CD4-positive, alpha-beta T cell treated with Interferon alpha-2 for 1 hour (primary cell): ENCODE measurements at places on chromosomes 1 and 21.

GRCh38 chr1:183227422-183228346 is 41.6 kb downstream of the LAMC2 start:
- DNase-seq = no peak

DNA sequence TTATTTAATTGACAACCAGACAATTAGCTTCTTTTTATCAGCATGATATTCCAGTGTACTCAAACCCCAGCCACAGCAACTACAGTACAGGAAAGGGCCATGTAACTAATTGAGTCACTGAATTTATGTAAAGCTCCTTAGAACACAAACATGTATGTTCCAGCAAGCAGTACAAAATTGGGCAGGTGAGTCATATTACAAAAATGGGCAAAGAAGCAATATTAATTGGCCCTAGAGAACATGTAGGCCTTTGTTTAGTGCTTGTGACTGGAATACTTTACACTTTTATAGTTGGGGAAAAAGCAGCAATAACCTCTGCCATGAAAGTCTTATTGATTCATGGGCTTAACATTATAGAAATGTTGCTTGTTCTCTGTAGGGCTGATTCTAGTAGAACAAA is 31.8 kb downstream of the CLEC20A start:
- DNase-seq = no peak

DNA sequence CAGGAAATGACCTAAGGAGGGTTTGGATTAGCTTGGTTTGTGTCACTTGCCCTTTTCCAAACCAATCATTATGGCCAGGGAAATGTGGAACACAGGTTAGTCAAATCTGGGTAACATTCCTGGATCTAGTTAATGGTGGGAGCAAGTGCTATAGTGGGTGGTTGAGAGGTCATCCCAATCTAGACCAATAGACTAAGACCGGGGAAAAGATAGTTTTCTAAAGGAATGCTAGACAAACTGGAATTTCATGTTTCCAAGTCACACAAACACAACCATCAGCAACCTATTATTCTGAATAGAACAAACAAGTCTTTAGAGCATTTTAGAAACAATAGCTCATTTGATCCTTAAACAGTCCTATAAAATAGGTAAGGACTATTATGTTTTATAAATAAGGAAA is 4.3 kb upstream of the MAN1A2 start:
- no peak for DNase-seq

GRCh38 chr1:65694933-65695332 is 97.8 kb upstream of the PDE4B start:
- no peak for DNase-seq

- no peak for DNase-seq
Measured at GRCh38 chr1:205436776-205437410, 15.0 kb upstream of the LEMD1 start.

DNA sequence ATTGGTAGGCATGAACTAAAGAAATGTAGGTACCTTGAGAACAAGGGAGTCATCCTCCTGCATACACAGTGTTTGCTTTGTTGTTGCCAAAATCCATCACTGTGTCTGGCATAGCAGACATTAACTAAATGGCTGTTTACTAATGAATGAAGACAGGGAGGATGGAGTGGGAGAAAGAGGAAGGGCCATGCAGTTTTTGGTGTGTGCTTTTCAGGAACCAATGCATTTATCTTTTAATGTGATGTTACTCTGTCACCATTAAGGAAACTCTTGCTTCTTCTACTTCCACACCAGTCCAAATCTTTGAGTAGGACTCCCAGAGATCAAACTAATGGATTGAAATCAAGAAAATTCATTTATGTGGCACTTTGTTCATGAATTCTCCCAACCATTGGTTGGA is 55.6 kb upstream of the DUSP10 start:
- no peak for DNase-seq

DNA sequence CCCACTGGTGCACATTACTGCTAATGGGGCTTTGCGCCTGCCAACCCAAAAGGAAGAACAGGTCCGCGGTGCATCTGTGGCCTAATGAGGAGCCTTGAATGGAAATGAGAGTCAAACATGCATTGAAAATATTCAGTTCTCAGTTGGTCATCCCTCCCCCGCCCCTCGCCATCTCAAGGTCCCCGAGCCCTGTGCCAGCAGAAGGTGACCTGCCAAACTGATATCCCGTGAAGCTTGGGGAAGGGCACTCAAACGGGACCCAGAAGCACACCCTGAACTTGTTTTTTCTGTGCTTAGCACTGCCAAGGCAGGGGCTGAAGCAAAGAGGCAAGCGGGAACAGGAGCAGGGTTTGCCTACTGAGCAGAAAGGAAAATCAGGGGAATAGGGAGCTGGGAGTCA is 67.9 kb upstream of the ZNF648 start:
- no peak for DNase-seq

DNA sequence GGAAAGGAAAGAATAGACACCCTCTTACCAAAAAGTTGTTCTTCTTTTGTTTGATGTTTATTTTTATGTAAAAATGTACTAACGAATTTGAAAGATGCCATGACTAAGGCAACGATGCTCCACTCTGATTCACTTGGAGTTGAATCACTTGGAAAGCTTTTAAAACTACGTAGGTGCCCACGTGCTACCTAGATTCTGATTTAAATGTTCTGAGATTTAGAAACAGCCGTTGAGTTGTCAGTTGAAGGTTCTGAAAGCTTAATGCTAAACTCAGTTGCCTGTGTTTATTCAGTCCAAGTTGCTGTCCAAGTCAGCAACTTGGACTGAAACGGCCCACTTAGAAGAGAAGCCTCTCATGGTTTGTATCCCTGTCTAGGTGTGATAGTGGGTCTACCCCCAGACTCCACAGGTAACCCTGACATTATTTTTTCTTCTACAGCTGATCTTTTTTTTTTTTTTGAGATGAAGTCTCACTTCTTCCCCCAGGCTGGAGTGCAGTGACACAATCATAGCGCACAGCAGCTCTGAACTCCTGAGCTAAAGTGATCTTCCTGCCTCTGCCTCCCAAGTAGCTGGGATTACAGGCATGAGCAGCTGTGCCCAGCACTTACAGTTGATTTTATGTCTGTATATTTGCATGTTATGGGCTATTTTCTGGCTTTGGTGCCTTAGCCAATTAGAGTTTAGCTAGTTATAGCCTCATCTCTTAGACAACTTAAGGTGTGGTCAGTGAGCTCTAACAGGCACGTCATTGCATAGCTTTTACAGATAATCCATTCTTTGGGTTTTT is 1.4 kb upstream of the VAMP4 start:
- DNase-seq = no peak

- DNase-seq = no peak
Measured at GRCh38 chr1:102500758-102501157, 504.0 kb upstream of the OLFM3 start.

DNA sequence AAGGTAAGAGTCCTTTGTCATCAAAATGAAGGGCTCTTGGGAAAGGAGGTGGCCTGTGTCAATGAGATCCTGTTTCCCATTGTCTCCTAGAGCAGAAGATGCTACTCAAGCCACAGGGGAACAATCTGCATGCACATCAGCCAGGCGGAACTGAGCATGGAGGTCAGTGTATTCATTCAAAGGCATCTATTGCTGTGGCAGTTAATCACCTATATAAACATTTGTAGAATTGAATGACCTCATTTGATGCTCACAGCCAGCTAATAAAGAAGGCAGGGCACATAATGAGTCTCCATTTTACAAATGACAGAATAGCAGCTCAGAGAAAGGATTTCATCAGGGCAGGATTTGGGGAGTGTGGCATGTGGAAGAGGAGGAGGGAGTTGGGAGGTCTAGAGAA is 5.7 kb upstream of the FYB2 start:
- no peak for DNase-seq

DNA sequence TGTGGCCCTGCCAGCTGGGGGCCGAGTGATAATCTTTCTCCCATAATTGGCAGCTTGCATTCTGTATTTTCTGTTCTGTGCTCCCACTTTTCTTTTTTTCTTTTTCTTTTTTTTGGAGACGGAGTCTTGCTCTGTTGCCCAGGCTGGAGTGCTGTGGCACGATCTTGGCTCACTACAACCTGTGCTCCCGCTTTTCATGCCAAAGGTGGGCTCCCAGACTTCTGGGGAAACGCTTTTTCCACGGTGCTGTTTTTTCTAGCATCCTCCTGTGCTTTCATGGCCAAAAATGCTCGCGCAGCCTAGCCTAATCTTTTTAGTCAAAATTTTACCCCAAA is 585 bp upstream of the AHCTF1 start:
- DNase-seq = no peak

DNA sequence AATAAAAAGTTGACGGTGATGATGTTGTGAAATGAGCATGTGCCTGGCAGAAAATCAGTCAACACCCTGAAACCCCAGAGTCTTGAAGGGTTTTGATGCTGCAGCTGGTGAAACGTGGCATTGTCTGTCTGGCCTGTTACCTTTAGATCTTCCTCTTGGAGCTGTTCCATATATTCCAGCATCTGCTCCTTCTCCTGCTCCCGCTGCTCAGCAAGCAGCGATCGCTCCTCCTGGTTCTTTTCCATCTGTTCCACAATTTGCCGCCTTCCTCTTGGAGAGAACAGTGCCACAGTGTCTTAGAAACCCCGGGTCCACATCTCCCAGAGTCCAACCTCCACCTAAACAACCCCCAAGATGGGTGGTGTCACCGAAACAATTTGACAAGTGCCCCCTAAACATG is 15.7 kb downstream of the CFAP45 start:
- DNase-seq = no peak

- peak; percentile 30 for DNase-seq
Measured at GRCh38 chr1:59697150-59697800, 117.5 kb upstream of the HOOK1 start.

GRCh38 chr1:187715483-187715882 is 886.7 kb downstream of the PLA2G4A start:
- DNase-seq = no peak

- DNase-seq = no peak
Measured at GRCh38 chr1:209667708-209668107, 7.5 kb upstream of the G0S2 start.

DNA sequence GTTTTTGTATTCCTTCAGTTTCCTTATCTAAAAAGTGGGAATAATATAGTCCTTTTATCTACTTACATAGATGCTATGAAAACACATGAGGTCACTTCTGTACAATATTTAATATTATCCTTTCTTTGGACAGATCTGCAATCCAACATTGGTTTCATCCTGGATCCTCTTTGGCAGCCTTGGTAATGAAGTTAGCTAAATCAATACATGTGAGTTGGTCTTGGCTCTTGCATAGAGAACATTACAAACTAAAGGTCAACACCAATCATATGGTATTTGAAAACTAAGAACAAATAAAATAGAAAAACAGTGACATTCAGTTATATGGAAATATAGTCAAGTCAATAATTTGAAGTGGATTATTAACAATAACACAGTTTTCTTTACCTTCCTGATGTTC is 3.2 kb upstream of the EDEM3 start:
- DNase-seq = no peak

DNA sequence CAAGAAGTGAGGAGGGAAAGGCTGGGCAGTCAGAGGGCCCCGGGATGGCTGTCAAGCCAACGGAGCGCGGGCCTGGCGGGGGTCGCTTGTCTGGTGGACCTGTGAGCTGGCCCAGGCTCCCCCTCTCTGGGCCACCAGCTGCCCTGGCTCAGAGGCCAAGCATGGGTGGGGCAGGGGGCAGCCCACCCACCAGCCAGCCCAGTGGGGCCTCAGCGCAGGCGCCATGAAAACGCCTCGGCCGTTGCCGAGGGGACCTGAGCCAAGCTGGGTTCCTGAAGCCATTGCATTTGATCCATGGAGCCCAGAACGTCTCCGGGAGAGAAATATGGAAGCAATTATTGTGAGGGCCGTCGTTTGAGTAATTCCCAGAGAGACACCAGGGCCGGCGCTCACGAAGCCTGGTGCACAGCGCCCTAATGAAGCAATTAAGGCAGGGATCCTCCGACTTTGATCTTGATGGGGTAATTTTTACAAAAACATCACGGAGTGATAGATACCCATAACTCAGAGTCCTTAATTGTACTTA is 90.5 kb upstream of the TTC34 start:
- no peak for DNase-seq

DNA sequence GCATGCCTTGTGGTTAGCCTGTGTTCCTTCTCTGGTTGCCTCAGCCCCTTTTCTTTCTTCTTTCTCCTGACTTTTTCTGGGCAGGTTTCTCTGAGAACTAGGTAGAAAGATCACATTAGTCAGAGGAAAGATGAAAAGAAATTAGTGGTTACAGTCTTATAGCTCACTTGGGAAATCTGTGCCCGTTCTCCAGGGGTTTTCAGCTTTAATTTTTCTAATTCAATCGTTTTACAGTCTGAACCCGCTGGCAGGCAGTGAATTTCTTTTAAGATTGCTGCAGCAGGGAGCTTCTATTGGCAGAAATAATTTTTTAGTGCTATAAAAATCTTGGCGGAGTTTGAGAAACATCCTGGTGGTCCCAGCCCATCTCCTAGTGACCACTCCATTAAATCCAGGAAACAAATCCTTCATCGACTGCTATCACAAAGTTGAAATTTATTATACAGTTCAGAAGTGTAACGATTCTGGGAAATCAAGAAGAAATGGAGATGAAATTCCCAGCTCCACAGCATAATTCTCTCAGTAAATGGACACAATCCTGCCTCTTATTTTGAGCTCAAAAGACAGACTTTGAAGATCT is 113.1 kb downstream of the PCP4 start:
- no peak for DNase-seq

DNA sequence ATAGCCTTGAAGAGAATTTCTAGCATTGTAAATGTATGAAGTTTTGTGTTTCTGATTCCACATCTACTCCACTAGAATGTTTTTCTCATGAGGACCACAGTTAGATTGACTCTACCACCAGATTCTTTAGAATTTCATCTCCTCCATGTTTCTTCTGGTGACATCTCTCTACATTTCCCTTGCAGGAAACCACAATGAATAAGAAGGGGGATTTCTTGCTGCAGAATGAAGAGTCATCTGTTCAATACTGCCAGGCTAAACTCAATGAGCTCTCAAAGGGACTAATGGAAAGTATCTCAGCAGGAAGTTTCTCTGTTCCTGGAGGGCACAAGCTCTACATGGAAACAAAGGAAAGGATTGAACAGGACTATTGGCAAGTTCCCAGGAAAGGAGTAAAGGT is 18.6 kb downstream of the GBP6 start:
- no peak for DNase-seq
